GM10248 (cell line): ENCODE measurements at places on chromosomes 6 and 20.

DNA sequence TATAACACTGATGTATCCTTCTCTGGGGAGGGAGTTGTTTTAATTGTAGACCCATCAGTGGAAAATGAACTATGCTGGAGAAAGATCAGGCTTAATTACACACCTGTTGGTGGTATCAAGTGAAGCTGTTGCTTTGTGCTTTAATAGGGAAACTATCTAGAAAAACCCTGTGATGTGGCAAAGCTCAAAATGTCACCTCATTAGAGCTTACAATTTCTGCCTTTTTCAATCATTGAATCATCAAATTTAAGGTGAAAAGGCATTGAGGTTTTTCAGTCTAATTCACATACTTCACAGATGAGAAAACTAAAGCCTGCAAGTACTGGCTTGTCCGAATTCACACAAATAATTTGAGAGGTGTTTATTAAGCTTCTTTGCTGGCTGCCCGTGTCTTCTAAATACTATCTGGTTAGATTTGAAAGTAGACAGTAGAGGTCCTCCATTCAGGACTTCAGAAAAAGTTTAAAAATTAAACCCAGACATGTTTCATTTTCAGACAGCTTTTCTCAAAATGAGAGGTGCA is 143.3 kb upstream of the MAP3K7 start:
- DNase-seq: no peak

- DNase-seq: no peak
Measured at GRCh38 chr20:12269579-12269978, 351.9 kb downstream of the BTBD3 start.

GRCh38 chr6:42059743-42060142 is 9.4 kb downstream of the TAF8 start:
- DNase-seq: no peak

- DNase-seq: no peak
Measured at GRCh38 chr6:95830859-95831557, 184.8 kb upstream of the FUT9 start.
